ENCODE measurements at places on chromosomes 7 and 10. TPM values are rescaled to one million over a fixed set of nuclear protein-coding genes. Genes with fewer than 3 reads are reported as not detected.
A peak's percentile ranks its signal among the peaks of the same experiment; 100 is the strongest.

DNA sequence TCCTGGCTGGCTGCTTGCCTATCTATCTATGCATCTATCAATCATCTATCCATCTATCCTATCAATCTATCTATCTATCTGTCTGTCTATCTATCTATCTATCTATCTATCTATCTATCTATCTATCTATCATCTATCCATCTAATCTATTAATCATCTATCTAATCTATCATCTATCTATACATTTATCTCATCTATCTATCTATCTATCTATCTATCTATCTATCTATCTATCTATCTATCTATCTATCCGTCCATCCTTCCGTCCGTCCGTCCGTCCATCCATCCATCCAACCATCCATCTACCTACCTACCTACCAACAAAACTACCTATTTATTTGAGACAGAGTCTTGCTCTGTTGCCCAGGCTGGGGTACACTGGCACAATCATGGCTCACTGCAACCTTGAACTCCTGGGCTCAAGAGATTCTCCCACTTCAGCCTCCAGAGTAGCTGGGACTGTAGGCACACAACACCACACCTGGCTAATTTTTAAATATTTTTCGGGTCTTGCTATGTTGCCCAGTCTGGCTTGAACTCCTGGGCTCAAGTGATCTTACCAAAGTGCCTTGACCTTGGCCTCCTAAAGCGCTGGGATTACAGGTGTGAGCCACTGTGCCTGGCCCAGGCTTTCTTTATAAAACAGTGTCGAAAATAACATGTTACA, 95.3 kb upstream of the NMT2 start:
- DNase-seq, result no peak
- H3K36me3 ChIP-seq, result no peaks in the 10 kb centered on the region
- no peak overlapping the region for H3K27ac ChIP-seq
- H3K4me1 ChIP-seq, result no peaks in the 10 kb centered on the region

DNA sequence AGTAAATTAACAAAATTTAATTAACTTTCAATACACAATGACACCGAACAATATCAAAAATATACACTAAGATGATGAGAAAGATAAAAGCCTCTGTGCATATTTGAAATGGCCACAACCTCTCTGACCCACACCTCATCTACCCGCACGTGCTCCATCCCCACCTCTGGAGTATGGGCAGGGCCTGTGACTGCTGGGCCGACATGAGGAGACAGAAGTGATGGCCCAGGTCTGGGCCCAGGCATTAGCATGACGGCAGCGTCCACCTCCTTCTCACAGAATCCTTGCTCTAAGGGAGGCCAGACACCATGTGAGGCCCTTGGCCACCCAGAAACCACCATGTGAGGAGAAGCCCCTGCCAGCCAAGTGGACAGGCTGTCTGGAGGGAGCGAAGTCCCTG, 122.1 kb upstream of the RNF32 start:
- no peak overlapping the region for H3K27ac ChIP-seq
- no peaks in the 10 kb centered on the region for H3K27me3 ChIP-seq
- no peak overlapping the region for H3K4me3 ChIP-seq
- no peaks in the 10 kb centered on the region for H3K4me1 ChIP-seq
- no peaks in the 10 kb centered on the region for H3K36me3 ChIP-seq

DNA sequence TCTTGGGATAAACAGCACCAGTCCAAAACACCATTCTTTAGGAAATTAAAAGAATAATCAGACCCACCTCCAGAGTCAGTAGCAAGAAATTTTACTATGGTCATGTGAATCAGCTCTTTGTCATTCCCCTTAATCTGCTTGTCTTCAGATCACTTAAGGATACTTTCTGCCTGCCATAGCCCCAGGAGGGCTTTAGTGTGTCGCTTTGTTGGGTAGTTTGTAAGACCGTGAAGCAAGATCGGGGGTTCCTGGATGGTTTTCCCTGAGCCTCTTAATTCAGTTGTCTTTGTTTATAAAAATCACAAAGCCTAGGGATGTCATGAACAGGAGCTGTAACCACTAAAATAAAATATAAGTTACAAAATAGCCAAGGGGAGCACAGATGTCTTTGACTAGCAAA, 223.6 kb downstream of the RELN start:
- no peaks in the 10 kb centered on the region for H3K4me1 ChIP-seq
- no peak overlapping the region for H3K27ac ChIP-seq
- DNase-seq, result no peak
- H3K36me3 ChIP-seq, result no peaks in the 10 kb centered on the region

Gene FFAR4
- total RNA-seq, result not detected

- no peaks in the 10 kb centered on the region for H3K27me3 ChIP-seq
- H3K4me3 ChIP-seq, result peak overlapping the region; percentile 79
- peak; percentile 68 for DNase-seq
- peaks cover 3% of the 10 kb centered on the region for H3K36me3 ChIP-seq
- peak overlapping the region; percentile 98 for H3K27ac ChIP-seq
Observed at GRCh38 chr10:49539320-49539885, 482 bp upstream of the ERCC6 start.

Gene KCND2
- 9.4 TPM for total RNA-seq

GRCh38 chr7:2154121-2154520, 78.6 kb downstream of the MAD1L1 start:
- peak; percentile 87 for DNase-seq
- H3K36me3 ChIP-seq, result no peaks in the 10 kb centered on the region
- H3K4me3 ChIP-seq, result no peak overlapping the region
- peaks cover 17% of the 10 kb centered on the region for H3K4me1 ChIP-seq
- no peaks in the 10 kb centered on the region for H3K27me3 ChIP-seq
- H3K27ac ChIP-seq, result no peak overlapping the region

DNA sequence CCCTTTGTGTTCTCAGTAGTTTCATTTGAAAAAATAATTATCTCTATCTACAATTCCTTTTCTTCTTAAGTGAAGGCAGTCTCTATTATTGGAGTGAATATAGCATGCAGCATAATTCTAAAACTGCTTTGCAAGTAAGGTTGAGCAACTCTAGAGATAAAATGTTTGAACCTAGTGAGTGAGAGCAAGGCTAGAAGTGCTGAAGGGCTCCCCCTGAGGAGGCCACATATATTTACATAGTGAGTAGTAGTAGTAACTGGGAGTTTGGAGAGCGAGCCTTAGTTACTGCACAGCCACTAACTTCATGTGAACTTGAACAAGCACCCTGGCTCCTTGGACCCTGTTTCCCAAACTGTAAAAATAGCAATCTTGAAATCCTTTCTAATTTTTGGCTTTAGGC, 141.5 kb upstream of the DKK1 start:
- H3K4me1 ChIP-seq, result no peaks in the 10 kb centered on the region
- no peak for DNase-seq
- no peaks in the 10 kb centered on the region for H3K27me3 ChIP-seq
- H3K36me3 ChIP-seq, result no peaks in the 10 kb centered on the region
- H3K4me3 ChIP-seq, result no peak overlapping the region
- H3K27ac ChIP-seq, result no peak overlapping the region
